ENCODE measurements at places on chromosomes 13 and 19.

DNA sequence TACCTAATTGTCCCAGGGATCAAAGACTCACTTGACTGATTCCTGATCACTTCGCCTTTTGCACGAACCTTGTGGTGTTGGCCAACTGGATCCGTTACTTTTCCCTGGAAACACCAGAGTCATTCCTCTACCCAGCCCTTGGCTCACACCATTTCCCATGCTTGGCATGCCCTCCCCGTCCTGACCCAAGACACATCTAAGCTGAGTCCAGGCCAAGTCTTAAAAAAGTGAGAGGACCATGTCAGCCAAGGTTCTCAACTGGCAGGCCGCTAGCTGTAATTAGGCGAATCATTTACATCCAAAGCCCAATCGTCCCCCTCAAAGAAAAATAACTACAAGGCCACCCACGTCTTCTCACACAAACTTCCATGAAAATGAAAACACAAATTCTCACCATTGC lies 11.5 kb downstream of the PLAUR start:
- DNase-seq, result no peak

- no peak for DNase-seq
Observed at GRCh38 chr13:100530671-100531213, 57.8 kb downstream of the GGACT start.

GRCh38 chr13:93409001-93409400 lies 182.4 kb downstream of the GPC6 start:
- no peak for DNase-seq

DNA sequence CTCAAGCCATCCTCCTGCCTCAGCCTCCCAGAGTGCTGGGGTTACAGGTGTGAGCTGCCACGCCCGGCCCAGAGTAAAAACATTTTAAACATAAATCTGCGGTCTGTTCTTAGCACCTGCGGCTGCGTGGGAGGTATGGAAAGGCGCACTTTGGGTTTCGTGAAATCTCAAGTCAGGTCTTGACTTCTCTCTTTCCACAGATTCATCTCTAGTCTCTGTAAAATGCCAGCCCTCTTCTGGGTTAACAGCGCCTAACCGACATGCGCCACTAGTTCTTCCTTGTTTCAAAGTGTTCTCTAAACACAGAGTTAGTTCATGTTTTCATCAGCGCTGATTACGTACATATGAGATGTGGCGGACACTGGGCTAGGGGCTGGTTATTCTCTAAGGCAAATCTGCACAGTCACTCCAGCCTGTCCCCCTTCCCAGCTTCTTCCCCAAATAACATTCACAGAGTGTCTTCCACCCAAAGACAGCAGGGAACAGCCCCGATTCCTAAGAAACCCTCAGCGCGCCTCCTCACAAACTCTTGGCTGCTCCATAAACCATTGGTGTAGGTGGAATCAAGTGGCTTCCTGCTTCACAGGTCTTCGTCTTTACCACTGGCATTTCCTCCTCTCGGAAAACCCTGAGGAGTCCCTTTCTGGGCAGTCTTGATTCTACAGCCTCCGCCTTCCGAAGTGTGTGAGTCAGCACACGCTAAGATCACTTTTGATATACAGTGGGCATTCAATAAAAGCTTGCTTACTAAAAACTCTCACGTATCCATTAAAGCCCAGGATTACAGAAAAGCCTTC lies 1.4 kb downstream of the PARP4 start:
- DNase-seq, result peak; percentile 87

DNA sequence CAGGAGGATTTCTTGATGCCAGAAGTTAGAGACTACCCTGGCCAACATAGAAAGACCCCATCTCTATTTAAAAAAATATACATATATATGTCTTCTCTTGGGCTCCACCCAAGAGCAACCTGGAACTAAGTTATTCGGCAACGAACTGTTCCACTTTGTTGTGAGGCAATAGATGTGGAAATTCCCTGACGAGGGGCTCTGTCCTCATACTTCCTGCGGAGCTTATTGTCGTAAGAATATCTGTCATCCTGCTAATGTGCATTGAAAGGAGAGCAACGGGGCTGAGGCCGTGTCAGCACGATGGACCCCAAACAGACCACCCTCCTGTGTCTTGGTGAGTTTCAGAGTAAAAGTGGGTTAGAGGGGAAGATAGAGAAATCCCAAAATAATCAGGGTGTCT lies at the start of gene FCAR:
Gene FCAR (plus strand): TSS at position 246 of the 400 bp plus-strand sequence. CDS start 55 bp downstream, at position 301.
- DNase-seq, result no peak

GRCh38 chr19:10737722-10738121 lies 19.8 kb downstream of the DNM2 start:
- DNase-seq, result no peak

- DNase-seq, result no peak
Observed at GRCh38 chr19:34088292-34088691, 84.0 kb upstream of the LSM14A start.

DNA sequence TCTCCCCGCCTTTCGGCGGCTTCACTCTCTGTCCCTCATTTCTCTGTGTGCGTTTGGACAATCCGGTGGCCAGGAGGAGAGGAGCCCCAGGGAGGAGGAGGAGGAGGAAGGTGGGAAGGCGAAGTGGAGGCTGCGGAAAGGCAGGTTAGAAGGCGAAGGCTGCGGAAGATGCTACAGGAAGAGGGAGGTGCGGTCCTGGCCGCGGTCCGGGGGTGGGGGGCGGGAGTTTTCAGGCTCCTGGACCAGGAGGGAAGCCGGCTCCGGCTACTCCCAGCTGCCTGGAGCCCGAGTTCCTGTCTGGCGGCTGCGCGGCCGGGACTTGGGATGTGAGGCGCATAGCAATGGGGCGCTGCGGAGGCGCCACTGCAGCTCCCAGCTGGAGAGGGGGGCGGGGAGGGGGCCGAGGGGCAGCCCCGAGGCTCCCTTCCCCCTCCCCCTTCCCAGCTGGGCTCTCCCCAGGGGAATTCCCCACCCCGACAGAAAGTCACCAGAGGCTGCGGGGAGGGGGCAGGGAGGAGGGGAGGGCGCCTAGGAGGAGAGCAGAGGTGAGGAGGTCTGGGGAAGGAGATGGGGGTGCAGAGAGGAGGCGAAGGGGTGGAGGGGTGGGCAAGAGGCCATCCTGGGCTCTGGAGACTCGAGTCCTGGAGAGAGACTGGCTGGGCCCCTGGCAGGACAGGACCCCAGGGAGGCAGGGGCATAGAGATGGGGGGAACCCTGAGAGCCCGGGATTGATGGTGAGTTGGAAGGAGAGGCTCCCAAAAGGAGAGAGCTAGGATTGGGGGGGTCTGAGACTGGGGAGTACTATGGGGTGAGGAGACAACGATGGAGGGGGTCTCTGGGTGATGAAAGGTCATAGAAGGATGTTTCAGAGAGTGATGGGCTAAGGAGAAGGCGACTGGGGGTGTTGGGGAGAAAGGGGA lies 2.0 kb downstream of the LRRC4B start:
- DNase-seq, result no peak

DNA sequence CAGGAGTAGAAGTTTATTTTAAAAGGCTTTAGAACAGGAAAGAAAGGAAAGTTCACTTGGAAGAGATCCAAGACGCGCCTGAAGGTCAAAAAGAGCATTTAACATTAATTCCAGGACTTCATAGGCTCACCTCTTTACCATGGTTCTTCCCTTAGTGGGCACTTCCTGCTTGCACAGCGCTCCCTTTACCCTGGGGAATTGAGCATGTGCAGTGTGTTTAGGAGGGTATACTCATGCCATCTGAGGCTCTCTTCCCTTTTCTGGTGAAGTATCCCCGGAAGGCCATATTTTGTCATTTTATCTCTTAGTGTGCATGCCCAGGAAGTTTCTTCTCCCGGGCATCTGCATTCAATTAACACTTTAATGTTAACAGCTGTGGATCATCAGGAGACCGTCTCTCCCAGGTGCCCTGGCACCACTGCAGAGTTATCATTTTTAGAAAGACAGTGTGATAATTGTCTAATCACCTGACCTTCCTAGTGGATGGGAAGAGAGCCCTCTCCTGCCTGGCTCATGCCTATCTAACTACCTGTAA lies 66.1 kb upstream of the ABCC4 start:
- no peak for DNase-seq

DNA sequence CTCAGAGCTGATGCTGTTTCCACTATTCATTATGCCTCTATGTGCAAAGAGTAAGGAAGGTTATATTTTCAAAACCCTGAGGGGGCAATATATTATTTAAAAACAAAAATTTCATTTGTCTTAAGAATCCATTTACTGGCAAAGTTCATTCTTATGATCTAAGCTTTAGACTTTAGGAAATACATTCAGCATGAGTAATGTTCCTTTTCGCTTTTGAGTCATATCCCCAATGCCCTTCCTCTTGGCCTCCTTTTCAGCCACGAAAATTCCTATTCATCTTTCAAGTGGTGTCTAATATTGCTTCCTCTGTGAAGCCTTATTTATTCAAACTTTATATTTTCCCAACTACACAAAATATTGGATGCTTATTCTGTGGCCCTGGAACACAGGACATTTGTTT lies 1317.0 kb downstream of the PCDH9 start:
- peak; percentile 49 for DNase-seq

GRCh38 chr13:85799097-85799582 lies at the start of gene SLITRK6:
Gene SLITRK6, minus strand, starts transcription at chr13:85799419. Its CDS starts 2,911 bp downstream, at chr13:85796508.
- peak; percentile 91 for DNase-seq

DNA sequence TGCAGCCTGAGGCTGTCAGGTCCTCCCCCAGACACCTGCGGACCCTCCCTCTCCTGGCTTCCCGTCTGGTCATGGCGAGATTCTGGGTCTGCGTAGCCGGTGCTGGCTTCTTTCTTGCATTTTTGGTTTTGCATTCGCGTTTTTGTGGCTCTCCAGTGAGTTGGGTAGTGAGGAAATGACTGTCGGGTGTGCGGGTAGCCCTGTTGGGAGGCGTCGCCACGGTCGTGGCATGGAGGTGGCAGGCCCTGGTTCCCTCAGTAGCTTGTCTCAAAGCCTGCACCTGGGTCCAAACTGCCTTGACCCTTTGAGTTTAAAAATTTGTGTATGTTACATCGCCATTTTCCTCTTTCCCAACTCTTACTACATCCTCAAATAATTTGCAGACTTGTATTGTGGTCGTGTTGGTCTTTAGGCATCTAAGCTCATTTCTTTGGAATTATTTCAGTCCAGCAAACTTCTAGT lies 344 bp downstream of the NHLRC3 start:
- DNase-seq, result peak; percentile 23

DNA sequence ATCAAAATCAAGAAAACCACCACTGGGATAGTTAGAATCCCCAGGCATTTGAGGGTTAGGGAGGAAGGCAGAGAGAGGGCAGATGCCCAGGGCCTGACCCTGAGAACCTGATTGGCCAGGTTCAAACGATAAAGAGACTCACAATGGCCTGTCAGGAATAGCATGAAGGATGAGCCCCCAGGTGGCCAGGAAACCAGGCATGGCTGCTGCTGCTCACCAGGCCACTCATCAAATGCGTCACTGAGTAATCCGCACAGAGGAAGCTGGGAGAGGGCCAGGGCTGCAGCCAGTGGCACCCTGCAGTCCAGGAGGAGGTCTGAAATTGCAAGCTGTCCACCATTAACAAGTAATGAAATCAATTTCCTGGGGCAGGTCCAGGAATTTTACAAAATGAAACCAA lies 111.3 kb downstream of the KATNAL1 start:
- no peak for DNase-seq

DNA sequence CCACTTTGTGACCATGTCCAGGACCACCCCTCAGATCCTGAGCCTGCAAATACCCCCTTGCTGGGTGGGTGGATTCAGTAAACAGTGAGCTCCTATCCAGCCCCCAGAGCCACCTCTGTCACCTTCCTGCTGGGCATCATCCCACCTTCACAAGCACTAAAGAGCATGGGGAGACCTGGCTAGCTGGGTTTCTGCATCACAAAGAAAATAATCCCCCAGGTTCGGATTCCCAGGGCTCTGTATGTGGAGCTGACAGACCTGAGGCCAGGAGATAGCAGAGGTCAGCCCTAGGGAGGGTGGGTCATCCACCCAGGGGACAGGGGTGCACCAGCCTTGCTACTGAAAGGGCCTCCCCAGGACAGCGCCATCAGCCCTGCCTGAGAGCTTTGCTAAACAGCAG lies 7.7 kb upstream of the CEACAM7 start:
- DNase-seq, result no peak

DNA sequence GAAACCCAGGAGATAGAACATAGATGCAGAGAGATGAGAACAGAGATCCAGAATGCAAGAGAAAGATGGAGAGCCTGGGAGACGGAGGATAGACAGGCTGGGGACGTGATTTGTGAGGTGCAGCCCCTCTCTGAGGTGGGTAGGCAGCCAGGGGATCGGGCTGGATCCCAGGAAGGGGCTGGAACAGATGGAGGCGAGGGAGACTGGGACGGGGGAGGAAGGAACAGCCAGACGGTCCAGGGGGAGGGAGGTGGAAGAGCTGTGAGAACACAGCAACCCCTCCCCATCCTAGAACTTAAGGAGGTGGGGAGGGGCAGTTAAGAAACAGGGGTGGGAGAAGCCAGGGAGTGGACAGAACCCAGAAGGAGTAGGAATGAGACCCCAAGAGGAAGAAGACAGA lies 3.1 kb downstream of the SLC17A7 start:
- DNase-seq, result no peak

GRCh38 chr13:45674908-45675307 lies 27.2 kb upstream of the CBY2 start:
- peak; percentile 68 for DNase-seq

GRCh38 chr19:17610384-17610783 lies 54.9 kb downstream of the COLGALT1 start:
- no peak for DNase-seq

Measured in foreskin keratinocyte (primary cell).